ENCODE measurements at places on chromosomes 12 and 14.

DNA sequence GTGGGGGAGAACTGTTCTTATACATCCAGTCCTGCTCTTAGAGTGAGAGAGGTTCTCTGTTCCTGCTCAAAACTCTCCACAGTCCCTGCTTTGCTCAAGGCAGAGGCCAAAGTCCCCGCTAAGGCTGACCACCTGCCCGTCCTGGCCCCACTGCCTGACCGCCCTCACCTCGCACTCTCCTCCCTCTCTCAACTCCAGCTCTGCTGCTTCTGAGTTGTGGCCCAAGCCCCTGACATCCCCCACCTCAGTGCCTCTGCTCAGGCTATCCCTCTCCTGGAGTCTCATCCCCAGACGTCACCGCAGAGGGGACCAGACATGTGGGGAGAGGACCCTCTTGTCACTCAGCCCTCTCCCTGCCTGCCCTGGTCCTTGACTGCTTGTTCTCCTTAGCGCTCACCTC is 110.6 kb downstream of the CALM1 start:
- no peaks in the 10 kb centered on the region for H3K27me3 ChIP-seq
- DNase-seq = no peak
- no peak overlapping the region for H3K4me3 ChIP-seq
- no peaks in the 10 kb centered on the region for H3K4me1 ChIP-seq

GRCh38 chr12:111964935-111965334 is 48.0 kb downstream of the TMEM116 start:
- H3K4me3 ChIP-seq = no peak overlapping the region
- no peaks in the 10 kb centered on the region for H3K36me3 ChIP-seq
- no peaks in the 10 kb centered on the region for H3K4me1 ChIP-seq
- H3K27me3 ChIP-seq = no peaks in the 10 kb centered on the region
- H3K27ac ChIP-seq = no peak overlapping the region

- no peaks in the 10 kb centered on the region for H3K27me3 ChIP-seq
- no peaks in the 10 kb centered on the region for H3K4me1 ChIP-seq
- H3K36me3 ChIP-seq = no peaks in the 10 kb centered on the region
- DNase-seq = no peak
- H3K27ac ChIP-seq = no peak overlapping the region
Measured at GRCh38 chr12:113235976-113236375, 14.7 kb downstream of the TPCN1 start.

- no peaks in the 10 kb centered on the region for H3K4me1 ChIP-seq
- H3K4me3 ChIP-seq = no peak overlapping the region
- H3K27ac ChIP-seq = no peak overlapping the region
- H3K36me3 ChIP-seq = no peaks in the 10 kb centered on the region
- DNase-seq = no peak
- no peaks in the 10 kb centered on the region for H3K27me3 ChIP-seq
Measured at GRCh38 chr14:103838117-103838516, 9.3 kb downstream of the PPP1R13B start.

GRCh38 chr12:128969480-128970055 is 116.3 kb downstream of the GLT1D1 start:
- H3K36me3 ChIP-seq = no peaks in the 10 kb centered on the region
- DNase-seq = no peak
- no peak overlapping the region for H3K4me3 ChIP-seq
- H3K27ac ChIP-seq = no peak overlapping the region

DNA sequence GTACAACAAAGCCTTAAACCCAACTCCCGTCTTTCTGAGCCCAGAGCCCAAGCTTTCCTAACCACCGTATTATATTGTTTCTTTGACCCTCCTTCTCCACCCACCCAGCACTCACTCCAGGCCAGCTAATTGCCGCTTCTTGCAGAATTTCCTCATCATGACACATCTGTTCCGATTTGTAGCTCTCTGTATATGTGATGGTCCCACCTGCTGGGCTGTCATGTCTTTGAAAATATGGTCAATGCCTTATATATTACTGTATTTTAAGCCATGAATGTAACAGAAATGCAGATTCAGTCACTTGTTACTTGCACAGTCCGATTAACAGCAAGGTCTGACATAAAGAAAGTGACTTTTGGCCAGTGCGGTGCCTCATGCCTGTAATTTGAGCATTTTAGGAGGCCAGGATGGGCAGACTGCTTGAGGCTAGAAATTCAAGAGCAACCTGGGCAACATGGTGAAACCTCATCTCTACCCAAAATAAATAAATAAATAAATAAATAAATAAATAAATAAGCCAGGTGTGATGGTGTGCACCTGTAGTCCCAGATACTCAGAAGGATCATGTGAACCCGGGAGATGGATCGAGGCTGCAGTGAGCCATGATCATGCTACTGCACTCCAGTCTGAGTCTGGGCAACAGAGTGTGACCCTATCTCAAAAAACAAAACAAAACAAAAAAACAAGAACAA is 359.8 kb downstream of the ATP23 start:
- no peaks in the 10 kb centered on the region for H3K36me3 ChIP-seq
- no peak overlapping the region for H3K27ac ChIP-seq
- no peaks in the 10 kb centered on the region for H3K27me3 ChIP-seq

DNA sequence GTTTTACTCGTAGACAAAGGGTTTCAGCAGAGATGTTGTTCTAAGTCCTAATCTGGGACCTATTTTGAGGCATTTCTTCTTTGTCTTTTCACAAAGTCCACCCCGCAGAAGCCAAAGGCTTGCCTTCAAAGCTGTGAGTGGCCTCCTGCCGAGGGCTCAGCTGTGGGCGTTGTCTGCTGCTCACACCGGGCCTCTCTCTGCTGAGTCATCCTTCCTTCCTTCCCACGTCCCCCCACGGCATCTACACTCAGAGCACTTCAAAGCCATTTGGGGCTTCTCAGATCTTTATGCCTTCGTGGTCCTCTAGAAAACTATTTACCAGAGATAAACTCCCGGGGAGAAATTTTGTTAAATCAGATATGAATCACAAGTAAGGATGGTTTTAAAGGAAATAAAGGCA is 115.9 kb upstream of the TMPO start:
- no peak overlapping the region for H3K4me3 ChIP-seq
- H3K27ac ChIP-seq = no peak overlapping the region
- H3K27me3 ChIP-seq = no peaks in the 10 kb centered on the region
- H3K4me1 ChIP-seq = no peaks in the 10 kb centered on the region

DNA sequence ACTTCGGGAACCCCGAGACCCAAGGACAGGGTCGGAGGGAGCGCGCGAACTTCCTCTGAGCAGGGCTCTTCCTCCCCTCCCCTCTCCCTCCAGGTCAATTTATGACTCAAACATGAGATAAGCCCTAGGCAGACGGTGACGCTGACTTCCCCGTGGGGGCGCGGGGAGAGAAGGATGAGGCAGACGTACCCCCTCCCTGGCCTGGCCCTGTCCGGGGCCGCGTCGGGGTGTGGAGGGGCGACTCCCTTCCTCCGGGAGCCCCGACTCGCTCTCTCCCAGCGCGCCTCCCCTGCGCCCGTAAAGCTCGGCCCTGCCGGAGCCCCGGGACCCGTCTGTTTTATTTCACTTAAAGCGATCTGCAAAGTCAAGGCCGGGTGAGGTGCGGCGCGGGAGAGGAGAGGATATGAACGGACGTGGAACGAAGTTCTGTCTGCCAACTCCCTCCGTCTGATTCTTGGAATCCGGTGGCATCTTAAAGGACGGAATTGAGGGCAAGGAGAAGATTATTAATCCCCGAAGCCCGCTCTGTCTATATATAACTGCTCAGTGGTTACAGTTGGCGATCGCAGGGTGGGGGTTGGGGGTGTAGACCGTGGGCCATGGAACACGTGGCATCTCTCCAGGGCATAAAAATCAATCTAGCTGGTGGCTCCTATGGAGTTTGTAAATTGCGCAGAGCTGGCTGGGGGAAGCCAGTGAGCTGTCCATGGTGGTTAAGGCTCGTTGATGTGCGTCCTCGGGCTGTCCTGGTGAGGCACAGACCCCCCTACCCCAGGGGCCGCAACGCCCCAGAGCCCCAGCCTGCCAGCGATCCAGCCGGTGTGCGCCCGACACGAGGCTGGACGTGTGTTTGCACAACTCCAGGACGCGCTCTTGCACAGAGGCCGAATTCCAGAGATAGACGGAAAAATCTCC is 2.9 kb upstream of the PTHLH start:
- no peaks in the 10 kb centered on the region for H3K27me3 ChIP-seq
- no peak for DNase-seq
- H3K36me3 ChIP-seq = no peaks in the 10 kb centered on the region

GRCh38 chr12:101713059-101713682 is 15.7 kb downstream of the CHPT1 start:
- H3K27ac ChIP-seq = peak overlapping the region; percentile 22
- no peaks in the 10 kb centered on the region for H3K36me3 ChIP-seq
- H3K27me3 ChIP-seq = no peaks in the 10 kb centered on the region
- H3K4me1 ChIP-seq = no peaks in the 10 kb centered on the region

DNA sequence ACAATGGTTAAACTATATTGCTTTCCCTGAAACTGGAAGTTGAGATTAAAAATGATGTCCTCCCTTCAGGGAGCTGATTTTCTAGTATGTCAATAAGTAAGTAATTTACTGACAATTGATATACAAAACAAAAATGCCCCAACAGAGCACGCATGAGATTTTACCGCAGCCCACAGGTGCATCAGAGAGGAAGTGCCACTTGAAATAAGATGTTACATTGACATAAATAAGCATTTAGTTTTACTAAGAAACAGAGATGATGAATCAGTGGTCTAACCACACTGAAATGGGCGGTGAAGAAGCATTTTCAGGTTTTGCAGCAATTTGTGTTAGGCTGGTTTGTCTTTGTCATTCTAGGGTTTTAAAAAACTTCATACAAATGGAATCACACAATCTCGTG is 8.8 kb upstream of the CLECL1 start:
- no peaks in the 10 kb centered on the region for H3K27me3 ChIP-seq
- DNase-seq = no peak
- H3K4me1 ChIP-seq = peaks cover 10% of the 10 kb centered on the region
- H3K27ac ChIP-seq = no peak overlapping the region
- no peaks in the 10 kb centered on the region for H3K36me3 ChIP-seq
- no peak overlapping the region for H3K4me3 ChIP-seq

DNA sequence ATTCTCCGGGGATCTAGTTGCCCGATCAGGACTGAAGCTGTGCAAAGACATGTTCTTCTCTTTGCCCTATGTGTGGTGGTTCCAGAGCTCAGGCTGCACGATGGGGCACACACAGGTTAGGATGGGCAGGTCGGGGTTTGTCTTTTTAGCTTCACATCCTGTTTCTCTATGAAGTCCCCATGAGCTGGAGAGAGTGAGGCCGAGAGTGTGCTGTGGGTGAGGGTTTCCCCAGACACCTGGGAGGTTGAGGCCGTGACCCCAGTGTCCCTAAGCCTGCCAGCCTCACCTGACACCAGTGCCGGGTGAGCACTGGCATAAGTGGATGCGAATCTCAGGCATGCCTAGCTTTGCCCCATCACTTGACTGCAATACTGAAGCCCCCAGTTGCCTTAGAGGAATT is 32.9 kb upstream of the IGF1 start:
- H3K27me3 ChIP-seq = no peaks in the 10 kb centered on the region
- no peaks in the 10 kb centered on the region for H3K36me3 ChIP-seq
- no peak overlapping the region for H3K27ac ChIP-seq
- H3K4me1 ChIP-seq = no peaks in the 10 kb centered on the region
- no peak for DNase-seq

GRCh38 chr14:61547186-61548069 is 147.9 kb upstream of the HIF1A start:
- H3K27ac ChIP-seq = peak overlapping the region; percentile 5
- no peaks in the 10 kb centered on the region for H3K4me1 ChIP-seq
- no peaks in the 10 kb centered on the region for H3K36me3 ChIP-seq
- H3K27me3 ChIP-seq = no peaks in the 10 kb centered on the region

DNA sequence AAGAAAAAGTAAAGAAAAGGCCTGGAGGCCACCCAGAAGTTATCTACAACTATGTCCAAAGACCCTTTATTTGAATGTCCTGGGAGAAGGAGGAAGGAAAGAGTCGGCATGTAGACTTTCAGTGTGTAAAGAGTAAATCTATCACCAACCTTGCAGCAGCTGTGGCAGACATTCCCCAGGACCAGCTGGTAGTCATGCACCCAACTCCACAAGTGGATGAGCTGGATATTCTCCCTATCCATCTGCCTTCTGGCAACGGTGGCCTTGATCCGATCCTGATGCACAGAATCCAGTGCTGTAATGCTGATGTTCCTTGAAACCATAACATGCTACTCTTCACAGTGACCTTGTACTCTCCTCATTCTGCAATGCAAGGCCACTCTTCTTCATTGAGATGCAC is 27.3 kb downstream of the KRT76 start:
- H3K27ac ChIP-seq = no peak overlapping the region
- H3K27me3 ChIP-seq = no peaks in the 10 kb centered on the region
- no peak for DNase-seq
- H3K4me3 ChIP-seq = no peak overlapping the region
- no peaks in the 10 kb centered on the region for H3K36me3 ChIP-seq

DNA sequence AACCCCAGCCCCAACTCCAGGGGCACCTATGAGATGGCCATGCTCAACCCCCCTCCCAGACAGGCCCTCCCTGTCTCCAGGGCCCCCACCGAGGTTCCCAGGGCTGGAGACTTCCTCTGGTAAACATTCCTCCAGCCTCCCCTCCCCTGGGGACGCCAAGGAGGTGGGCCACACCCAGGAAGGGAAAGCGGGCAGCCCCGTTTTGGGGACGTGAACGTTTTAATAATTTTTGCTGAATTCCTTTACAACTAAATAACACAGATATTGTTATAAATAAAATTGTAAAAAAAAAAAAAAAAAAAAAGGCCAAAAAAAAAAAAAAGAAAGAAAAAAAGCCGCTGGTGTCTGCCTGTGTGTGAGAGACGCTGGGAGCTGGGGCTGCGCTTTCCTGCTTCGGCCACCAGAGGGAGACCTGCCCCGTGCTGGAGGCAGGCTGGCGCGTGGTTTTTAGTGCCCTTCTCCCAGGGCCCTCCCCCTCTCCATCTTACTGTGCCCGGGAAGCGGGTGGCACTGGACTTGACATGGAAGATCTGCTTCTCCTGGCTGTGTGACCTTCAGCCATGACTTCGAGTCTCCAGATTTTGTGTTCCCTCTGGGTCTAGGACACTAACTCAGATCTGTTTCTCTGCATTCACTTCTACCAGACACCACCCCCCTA is 3.4 kb upstream of the NXPH4 start:
- no peak overlapping the region for H3K4me3 ChIP-seq
- peaks cover 23% of the 10 kb centered on the region for H3K27me3 ChIP-seq
- no peaks in the 10 kb centered on the region for H3K36me3 ChIP-seq
- H3K27ac ChIP-seq = peak overlapping the region; percentile 45

DNA sequence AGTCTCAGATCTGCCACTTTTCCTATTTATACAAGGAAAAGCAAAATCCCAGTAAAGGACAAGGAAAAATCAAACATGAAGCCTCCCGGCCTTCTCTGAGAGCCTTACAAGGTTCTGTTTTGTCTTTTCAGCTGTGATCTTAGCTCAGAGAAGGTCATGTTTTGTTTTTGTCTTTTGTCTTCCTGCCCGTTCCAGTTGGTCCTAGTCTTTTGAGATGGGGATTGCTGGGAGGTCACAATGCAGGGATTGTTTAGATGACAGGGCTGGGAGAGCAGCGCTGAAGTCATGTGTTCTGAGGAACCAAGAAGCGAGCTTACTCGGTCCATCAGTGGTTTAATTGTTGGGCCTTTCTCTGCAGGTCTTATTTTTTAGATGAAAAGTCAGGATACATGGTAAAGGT is 6.0 kb downstream of the PLEKHH1 start:
- DNase-seq = no peak
- H3K4me3 ChIP-seq = no peak overlapping the region
- H3K27me3 ChIP-seq = no peaks in the 10 kb centered on the region
- no peaks in the 10 kb centered on the region for H3K4me1 ChIP-seq
